SJCRH30 (cell line): ENCODE measurements at places on chromosomes 11 and 22.

- DNase-seq: no peak
These were observed 1.1 kb downstream of the NEAT1 start for GRCh38 chr11:65423516-65424204.

DNA sequence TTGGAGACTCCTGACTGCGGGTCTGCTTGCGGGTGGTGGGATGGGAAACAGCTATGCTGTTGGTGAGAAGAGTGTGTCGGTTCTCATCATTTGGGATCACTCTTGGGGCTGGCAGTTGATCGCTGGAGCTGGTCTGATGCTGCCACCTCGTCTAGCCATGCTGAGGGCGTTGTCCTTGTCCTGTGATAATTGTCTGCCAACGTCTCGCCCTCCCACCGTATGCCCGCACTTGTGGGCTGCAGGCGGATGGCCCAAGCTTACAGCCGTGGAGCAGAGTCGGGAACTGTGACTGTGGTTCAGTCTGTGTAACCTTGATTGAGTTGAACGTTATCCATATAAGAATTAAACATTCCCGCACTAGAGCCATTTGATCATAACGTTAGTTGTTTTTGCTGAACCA is 204.4 kb downstream of the TBC1D22A start:
- no peak for DNase-seq

DNA sequence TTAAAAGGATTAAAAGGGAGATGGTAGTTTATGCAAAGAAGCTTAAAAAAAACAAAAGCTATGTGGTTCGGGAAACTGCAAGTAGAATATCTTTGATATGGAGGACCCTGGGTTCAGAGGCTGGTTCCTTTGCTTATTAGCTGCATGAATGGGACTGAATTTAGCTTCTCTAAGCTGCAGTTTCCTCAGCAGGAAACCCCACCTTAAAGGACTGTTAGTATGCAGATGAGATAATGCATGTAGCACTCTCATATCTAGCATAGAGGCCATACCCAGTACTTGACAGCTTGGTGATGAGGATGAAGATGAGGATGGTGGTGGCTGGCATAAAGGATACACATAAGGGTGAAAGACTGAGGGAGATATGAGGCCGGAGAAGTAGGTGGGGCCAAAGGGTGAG is 134.6 kb downstream of the RRAS2 start:
- DNase-seq: no peak

DNA sequence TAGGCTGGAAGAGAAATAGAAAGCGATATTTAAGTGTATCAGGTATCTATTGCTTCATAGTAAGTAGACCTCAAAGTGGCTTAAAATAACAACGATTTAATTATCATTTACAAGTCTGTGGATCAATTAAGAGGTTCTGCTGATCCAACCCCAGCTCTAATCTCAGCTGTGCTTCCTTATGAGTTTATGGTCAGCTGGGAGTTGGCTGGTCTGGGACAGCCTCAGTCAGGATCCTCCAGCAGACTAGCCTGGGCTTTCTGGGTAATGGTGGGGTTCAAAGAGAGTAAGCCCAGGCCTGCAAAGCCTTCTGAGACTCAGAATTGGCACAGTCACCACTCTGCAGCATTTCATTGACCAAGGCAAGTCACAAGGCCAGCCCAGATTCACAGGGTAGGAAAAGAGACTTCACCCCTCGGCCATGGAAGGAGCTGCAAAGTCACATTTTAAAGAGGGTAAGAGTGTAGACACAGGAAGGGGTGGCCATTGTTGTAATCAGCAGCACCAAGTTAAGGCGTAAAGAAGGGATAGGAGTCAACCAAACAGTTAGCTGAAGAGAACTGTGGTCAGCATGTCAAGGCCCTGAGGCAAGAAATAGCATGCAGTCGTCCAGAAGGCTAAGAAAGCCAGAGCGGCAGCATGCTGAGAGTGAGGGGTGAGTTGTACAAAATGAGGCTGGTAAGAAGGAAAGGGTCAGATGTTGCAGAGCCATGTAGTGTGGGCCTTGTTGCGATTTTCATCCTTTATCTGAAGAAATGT is 168.2 kb downstream of the ETS1 start:
- no peak for DNase-seq

DNA sequence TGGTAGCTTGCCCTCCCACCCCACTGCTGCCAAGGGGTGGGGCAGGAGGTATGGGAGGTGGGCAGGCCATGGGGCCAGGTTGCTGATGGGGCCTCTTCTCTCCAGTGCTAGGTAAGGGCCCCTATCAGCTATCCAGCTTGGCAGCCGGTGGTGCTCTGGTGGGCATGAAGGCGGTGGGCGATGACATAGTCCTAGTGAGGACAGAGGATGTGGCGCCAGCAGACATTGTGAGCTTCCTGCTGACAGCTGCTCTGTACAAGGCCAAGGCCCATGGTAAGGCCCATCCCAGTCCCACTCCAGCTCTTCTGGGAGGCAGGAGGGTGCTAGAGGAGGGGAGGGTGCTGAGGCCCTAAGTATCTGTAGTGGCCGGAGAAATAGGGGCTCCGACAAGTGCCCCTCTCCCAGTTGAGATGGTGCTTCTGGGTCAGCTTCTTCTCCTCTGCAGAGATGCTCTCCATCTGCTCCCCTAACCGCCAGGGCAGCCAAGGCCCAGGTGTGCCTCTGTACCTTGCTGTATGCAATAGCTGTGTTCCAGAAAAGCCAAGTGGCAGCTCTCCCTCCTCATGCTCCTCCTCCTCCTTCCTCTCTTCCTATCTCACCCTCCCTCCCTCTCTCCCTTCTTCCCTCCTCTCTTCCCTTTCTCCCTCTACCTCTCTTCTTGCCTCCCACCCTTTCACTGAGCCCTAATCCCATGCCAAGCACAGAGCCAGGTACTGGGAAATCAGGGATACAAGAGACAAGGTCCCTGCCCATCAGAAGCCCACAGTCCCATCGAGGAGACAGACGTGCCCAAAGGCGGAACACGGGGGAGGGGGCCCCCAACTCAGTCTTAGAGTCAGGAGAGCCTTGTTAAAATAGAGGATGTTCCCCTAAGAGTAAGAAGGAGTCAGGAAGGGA is 55.3 kb downstream of the OTOG start:
- DNase-seq: peak; percentile 42

- DNase-seq: no peak
These were observed 148.2 kb downstream of the SPATA19 start for GRCh38 chr11:133697161-133697560.
